ENCODE measurements at places on chromosomes 6 and 20.

GRCh38 chr6:119110601-119111548 lies 32.4 kb upstream of the FAM184A start:
- H3K27me3 ChIP-seq = no peaks in the 10 kb centered on the region
- peaks cover 7% of the 10 kb centered on the region for H3K4me1 ChIP-seq
- no peak overlapping the region for H3K4me3 ChIP-seq
- no peak overlapping the region for H3K27ac ChIP-seq

DNA sequence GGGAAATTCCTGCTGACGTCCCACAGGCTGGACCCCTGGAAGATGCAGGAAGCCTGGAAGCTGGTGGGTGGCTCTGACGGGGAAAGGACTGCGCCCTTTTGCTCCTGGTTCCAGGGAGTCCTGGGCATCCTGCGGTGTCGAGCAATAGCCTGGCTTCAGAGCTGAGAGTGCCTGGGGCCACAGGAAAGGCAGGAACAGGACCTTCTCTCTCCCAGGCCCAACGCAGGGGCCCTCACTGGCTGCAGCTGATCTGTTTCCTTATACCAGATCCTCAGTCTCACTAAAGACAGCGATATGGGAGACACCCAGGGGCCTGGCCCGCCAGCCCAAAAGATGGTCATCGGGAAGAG lies 1.4 kb downstream of the B3GALT4 start:
- peak overlapping the region; percentile 95 for H3K27ac ChIP-seq
- H3K36me3 ChIP-seq = peaks cover 84% of the 10 kb centered on the region
- peaks cover 64% of the 10 kb centered on the region for H3K4me1 ChIP-seq
- H3K27me3 ChIP-seq = no peaks in the 10 kb centered on the region

DNA sequence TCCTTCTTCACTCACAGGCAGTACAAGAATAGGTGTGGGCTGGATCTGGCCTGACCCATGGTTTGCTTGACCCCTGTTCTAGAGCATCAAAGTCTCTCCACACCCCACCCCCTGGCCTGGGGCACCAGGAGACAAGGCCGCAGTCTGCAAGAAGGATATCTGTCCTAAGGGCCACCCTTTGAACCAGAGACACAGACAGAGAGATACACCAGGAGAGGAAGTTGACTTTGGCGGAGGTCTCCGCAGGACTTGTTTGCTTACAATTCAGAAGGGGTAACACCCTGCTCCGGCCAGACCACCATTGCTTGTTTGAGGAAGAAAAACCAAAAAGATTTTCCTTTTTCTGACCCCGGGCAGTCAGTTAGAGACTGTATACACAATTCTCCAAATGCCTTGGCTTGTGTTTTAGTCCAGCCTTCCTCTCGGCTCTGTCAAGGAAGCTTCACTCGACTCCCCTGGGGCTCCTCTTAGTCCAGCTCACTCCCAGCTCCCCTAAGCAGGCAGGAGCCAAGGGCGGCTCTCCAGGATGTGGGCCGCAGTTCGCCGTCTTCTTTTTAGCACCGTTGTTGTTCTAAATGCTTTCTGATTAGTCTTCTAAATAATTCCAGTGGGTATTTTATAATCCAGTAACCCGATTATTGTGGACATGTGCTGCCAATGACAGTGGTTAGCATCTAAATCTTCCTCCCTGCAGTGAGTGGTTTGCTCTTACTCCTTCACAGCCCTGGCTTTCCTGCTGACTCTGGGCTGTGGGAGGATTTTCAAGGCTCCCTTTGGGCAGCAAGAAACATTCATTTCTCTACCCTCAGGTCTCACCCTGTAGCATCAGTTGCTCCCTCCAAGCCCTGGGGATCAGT lies 58.6 kb upstream of the MRPS10 start:
- DNase-seq = no peak
- H3K27me3 ChIP-seq = no peaks in the 10 kb centered on the region
- peaks cover 24% of the 10 kb centered on the region for H3K4me1 ChIP-seq
- no peak overlapping the region for H3K27ac ChIP-seq
- H3K4me3 ChIP-seq = no peak overlapping the region

DNA sequence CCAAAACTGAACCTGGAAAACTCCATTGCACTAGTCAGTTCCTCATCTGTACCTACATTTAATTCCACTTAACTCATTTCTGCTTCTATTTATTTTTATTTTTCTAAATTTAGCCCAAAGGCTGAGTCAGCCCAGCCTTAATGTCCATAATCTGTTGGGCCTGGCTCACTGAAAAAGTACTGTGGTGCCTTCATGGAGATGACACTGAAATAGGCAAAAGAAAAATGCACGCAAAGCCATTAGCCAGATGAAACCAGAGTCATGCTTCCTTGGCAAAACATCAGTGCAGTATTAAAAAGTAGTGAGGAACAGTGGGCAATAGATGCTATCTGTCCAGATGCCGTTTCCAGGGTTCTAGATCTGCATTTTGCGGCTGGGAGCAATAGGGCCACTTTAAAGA lies 14.7 kb upstream of the PLCB4 start:
- no peak overlapping the region for H3K4me3 ChIP-seq
- no peak overlapping the region for H3K27ac ChIP-seq
- H3K27me3 ChIP-seq = no peaks in the 10 kb centered on the region
- no peaks in the 10 kb centered on the region for H3K4me1 ChIP-seq

- no peaks in the 10 kb centered on the region for H3K36me3 ChIP-seq
- no peaks in the 10 kb centered on the region for H3K4me1 ChIP-seq
- no peak overlapping the region for H3K4me3 ChIP-seq
- H3K27ac ChIP-seq = no peak overlapping the region
- DNase-seq = peak; percentile 19
- no peaks in the 10 kb centered on the region for H3K27me3 ChIP-seq
Observed at GRCh38 chr20:60362531-60362930, 404.3 kb downstream of the CDH26 start.

DNA sequence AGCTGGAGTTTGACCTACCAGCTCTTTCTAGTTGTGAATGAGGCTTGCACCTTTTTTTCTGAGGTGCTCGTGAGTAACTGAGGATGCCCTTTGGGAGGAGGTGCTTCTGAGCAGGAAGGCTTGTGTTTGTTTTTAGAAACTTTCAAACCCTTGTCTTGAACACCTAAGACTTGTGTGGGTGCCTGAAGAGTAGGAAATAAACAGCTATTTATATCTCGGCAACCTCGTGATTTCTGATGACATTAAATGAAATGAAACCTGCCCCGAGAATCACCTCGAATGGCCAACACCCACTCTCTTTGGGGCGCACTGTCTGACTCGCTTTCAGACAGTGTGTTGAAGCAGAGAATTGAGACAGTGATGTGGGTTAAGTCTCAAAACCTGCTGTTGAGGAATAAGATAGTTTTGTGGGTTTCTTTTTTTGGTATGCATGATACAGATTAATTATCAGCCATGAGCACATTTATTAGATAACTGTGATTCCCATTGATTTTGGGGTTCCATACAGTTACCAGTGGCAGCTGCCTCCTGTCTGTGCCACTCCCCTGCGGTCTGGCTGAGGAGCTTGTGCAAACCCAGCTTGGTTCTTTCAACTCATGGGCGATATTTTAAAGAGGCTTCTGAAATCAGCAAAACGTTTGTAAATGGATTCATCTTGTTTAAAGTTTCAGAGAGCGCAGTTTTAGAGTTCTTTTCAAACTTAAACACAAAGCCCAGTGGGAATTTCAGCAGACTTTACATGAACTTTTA lies 8.4 kb downstream of the IRF4 start:
- no peak for DNase-seq
- no peak overlapping the region for H3K4me3 ChIP-seq
- no peaks in the 10 kb centered on the region for H3K36me3 ChIP-seq
- no peaks in the 10 kb centered on the region for H3K27me3 ChIP-seq
- no peak overlapping the region for H3K27ac ChIP-seq

GRCh38 chr20:41598719-41599118 lies 19.5 kb downstream of the CHD6 start:
- H3K36me3 ChIP-seq = peaks cover 20% of the 10 kb centered on the region
- no peaks in the 10 kb centered on the region for H3K4me1 ChIP-seq
- no peak overlapping the region for H3K27ac ChIP-seq

DNA sequence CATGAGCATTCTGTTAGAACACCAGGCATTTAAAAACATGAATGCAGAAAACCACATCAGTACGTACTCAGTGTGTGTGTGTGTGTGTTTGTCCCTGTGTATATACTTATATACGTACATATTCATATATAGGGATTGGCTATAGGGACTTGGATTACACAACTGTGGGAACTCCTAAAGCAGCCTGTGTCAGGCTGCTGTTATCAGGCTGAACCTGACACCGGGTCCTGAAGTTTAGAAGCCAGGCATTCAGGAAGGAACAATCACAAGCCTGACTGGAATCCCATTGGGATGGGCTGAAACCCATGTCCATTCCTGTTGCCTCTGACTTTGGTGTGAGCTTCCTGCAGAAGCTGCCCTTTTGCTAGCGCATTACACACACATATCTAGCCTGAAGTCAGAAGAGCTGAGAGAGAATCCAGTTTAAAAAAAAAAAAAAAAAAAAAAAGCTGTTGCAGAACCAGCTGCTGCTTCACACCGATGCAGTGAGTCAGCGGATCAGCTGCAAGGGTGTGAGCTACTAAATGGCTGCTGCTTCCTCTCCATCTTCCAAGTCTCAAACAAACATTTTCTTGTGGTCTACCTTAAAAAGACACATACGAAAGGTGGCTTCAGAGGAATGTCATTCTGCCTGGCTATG lies 348.1 kb downstream of the THBS2 start:
- H3K36me3 ChIP-seq = no peaks in the 10 kb centered on the region
- H3K27me3 ChIP-seq = no peaks in the 10 kb centered on the region
- peak overlapping the region; percentile 83 for H3K27ac ChIP-seq

DNA sequence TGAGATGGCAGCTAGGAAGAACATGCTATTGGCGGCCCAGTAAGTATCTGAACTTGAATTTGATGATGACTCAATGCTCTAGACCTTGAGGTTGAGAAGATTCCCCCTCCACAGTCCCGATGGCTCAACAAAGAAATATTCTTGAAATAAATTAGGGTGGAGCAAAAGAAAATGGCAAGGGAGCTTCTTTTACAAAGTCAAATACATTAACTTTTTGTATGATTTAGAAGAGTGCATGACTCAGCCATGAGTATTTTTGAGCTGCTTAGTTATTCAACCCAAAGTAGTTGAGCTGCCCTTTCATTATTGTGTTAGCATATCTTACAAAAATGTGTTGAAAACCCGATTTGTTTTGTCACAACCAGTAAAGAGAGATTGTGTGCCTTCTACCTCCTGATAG lies 7.6 kb downstream of the TFAP2C start:
- H3K4me3 ChIP-seq = no peak overlapping the region
- H3K4me1 ChIP-seq = no peaks in the 10 kb centered on the region
- no peak for DNase-seq
- H3K36me3 ChIP-seq = no peaks in the 10 kb centered on the region
- peaks cover 5% of the 10 kb centered on the region for H3K27me3 ChIP-seq

DNA sequence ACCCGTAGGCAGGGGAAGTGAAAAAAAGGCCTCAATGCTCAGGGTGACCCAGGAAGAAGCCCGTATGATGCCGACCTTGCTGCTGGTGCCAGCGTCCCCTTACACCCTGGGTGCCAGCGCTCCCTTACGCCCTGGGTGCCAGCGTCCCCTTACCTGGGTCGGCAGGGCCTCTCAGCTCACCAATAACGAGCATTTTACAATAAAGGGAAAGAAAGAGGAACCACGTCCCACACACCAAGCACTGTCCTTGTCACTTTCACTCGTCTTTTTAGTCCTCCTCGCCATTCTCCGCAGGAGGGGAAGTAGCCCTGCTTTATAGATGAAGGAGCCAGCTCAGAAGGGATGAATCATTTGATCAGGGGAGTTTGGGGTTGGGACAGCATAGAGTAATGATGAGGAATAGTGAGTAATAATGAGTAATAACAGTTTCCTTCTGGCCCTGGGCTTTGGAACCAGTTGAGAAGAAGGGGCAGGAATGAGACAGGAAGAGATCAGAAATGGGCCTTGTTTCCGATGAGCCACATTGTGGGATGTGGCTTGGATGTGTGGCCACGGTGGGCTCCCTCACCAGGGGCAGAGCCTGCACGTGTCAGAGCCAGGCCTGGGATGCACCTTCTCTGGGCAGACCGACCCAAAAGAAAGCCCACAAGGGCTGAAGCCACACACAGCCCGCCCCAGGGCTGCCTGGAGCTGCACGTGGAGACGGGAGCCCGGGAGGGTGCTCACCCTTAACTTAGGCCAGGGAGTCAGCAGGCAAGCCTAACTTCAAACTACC lies 75.7 kb downstream of the SYNJ2 start:
- H3K27ac ChIP-seq = no peak overlapping the region
- DNase-seq = no peak
- H3K36me3 ChIP-seq = peaks cover 27% of the 10 kb centered on the region
- H3K27me3 ChIP-seq = no peaks in the 10 kb centered on the region
- H3K4me1 ChIP-seq = peaks cover 38% of the 10 kb centered on the region

GRCh38 chr6:168113226-168113625 lies 34.2 kb upstream of the FRMD1 start:
- peaks cover 3% of the 10 kb centered on the region for H3K4me1 ChIP-seq
- no peak for DNase-seq
- H3K27me3 ChIP-seq = no peaks in the 10 kb centered on the region
- no peak overlapping the region for H3K4me3 ChIP-seq
- H3K36me3 ChIP-seq = no peaks in the 10 kb centered on the region

DNA sequence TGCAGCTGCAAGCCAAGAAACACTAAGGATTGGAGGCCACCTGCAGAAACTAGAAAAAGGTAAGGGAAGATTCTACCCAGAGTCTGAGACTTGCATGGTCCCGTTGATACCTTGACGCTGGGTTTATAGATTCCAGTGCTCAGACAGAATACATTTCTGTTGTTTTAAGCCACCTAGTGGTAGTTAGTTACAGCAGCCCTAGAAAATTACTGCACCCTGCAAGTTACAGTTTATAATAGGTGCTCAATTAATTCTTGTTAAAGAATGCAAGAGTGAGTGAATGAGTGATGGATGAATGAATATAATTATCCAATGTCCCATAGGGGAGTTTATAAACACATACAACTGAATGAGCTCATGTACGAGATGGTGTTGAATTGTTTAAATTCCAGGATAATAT lies 453.1 kb upstream of the SLC35B3 start:
- no peak overlapping the region for H3K27ac ChIP-seq
- H3K36me3 ChIP-seq = no peaks in the 10 kb centered on the region
- H3K4me3 ChIP-seq = no peak overlapping the region
- DNase-seq = no peak

- H3K27ac ChIP-seq = no peak overlapping the region
- no peak overlapping the region for H3K4me3 ChIP-seq
- H3K36me3 ChIP-seq = peaks cover 21% of the 10 kb centered on the region
- no peaks in the 10 kb centered on the region for H3K27me3 ChIP-seq
- peaks cover 11% of the 10 kb centered on the region for H3K4me1 ChIP-seq
- DNase-seq = no peak
Observed at GRCh38 chr6:108983151-108983550, 111.5 kb downstream of the SESN1 start.

GRCh38 chr20:3447321-3447720 lies 23.5 kb upstream of the ATRN start:
- no peaks in the 10 kb centered on the region for H3K36me3 ChIP-seq
- H3K27me3 ChIP-seq = no peaks in the 10 kb centered on the region
- H3K4me3 ChIP-seq = no peak overlapping the region
- H3K4me1 ChIP-seq = no peaks in the 10 kb centered on the region
- H3K27ac ChIP-seq = no peak overlapping the region

All from stomach (tissue), 19 donors.